Activated CD4-positive, alpha-beta T cell treated with anti-CD3 and anti-CD28 coated beads, Interleukin-2, amount 50 U/mL, for 24 hours (primary cell): ENCODE measurements at places on chromosomes 2 and 18.

- no peak for DNase-seq
Observed at GRCh38 chr2:3602553-3603339, 7.8 kb downstream of the COLEC11 start.

- DNase-seq: no peak
Observed at GRCh38 chr2:69600425-69600824, 43.1 kb downstream of the AAK1 start.

DNA sequence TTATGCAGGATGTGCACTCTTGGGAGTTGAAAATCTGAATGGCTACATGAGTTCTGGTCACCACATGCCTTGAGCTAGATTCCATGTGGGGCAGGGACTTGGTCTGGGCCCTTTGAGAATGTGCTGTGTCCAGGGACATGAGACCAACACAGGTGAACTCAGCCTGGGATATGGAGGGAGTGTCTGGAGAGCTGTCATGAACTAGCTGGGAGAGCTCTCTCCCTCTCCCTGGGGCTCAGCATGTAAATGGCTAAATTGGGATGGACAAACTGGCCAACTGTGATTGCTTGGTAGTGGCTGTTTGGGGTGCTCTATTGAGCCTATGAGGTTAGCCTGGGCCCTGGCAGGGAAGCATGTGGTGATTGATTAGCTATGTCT lies 105.1 kb upstream of the HS6ST1 start:
- DNase-seq: no peak

DNA sequence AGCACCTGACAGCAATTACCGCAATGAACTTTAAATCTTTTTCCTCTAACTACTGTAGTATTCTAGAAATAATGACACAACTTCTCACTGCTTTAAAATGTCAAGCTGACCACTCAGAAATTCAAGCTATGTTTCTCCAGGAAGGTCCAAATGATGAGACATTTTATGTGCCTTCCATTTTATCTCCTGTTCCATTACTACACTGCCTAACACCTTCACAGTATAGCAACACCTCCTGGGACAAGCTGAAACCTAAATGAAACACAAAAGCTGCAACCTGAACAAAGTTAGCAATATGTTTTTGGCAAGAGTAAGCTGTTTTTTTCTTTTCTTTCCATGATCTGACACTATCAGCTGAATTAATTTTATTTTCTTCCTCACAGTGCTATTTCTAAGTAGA lies 81.9 kb downstream of the IKZF2 start:
- no peak for DNase-seq

DNA sequence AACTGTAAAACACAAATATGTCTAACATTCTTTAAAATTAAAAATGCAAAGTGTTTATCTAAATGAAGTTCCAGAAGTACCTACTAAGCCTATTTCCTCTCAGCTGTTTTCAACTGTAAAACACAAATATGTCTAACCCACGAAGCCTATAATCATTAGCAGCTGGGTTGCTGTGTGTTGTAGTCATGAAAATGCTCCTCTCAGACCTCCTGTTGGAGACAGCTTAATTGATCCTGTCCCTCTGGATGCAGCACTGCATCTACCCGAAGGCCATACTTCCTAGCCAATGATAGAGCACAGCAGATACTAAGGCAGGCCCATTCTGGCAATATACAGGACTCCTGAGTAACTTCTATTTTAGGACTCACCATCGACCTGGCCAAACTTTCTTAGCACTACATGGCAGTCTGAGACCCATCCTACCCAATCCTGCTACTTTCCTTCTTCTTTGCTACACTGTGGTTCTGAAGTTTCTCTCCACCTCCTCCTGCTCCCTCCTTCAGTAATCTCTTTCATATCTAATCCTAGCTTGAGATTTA lies 92.5 kb upstream of the RBBP8 start:
- DNase-seq: no peak

DNA sequence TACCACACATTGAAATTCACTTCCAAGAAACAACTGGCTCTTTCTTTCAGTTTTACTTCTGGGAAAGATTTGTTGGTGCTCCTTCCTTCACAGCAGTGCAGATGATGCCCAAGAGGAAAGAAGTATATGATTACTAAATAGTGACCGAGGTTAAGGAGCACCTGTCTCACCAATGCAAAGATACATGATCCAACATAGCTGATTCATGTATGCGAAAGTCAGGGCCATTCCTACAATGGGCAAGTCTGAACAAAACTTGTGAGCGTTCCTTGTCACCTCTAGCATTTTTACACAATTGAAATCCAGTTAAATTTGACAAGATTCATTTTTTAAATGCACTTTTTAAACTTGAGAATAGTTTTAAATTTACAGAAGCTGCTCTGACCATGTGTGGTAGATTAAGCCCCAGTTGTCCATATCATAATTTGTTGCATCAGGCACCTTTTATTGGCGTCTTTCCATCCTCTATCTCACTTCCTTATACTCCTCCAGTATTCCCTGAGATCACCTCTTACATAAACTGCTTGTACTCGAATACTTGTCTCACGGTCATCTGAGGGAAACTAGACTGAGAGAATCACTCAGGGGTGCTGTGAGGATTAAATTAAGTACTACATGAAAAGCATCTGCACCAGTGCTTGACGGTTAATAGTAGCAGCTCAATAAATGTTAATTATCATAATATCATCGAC lies 438.8 kb upstream of the CDH20 start:
- DNase-seq: no peak

DNA sequence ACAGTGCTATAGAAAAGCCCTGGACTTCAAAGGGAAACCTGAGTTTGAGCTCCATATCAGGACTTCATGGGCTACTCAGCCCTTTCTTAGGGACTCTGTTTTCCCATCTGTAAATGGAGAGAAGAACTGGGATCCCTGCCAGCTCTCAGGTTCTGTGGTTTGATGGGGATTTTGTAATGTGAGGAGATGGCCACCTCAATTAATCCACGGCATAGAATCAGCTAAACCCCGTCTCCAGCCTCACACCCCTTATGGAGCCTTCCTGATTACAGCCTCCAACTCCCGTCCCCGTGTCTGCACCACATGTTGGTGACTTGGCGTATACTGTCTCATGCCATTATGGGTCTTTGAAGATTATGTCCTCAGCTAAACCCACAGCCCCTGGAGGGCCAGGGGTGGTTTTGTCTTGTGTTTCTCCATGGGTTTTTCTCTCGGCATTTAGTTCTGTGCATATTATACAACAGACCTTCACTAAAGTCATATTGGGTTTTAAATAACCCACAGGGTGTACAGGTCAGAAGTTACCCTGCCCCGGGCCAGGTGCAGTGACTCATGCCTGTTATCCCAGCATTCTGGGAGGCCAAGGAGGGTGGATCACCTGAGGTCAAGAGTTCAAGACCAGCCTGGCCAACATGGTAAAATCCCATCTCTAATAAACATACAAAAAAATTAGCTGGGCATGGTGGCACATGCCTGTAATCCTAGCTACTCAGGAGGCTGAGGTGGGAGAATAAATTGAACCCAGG lies 63.8 kb upstream of the PPP1CB start:
- no peak for DNase-seq

GRCh38 chr2:234051374-234052070 lies 1.0 kb downstream of the SPP2 start:
- no peak for DNase-seq

- no peak for DNase-seq
Observed at GRCh38 chr2:200338692-200339091, 32.2 kb downstream of the SPATS2L start.

GRCh38 chr18:78099979-78100588 lies 850.4 kb downstream of the GALR1 start:
- DNase-seq: no peak

GRCh38 chr18:79786786-79787526 lies 10.8 kb upstream of the KCNG2 start:
- DNase-seq: no peak

GRCh38 chr2:179057737-179058136 lies 7.8 kb upstream of the CCDC141 start:
- no peak for DNase-seq

DNA sequence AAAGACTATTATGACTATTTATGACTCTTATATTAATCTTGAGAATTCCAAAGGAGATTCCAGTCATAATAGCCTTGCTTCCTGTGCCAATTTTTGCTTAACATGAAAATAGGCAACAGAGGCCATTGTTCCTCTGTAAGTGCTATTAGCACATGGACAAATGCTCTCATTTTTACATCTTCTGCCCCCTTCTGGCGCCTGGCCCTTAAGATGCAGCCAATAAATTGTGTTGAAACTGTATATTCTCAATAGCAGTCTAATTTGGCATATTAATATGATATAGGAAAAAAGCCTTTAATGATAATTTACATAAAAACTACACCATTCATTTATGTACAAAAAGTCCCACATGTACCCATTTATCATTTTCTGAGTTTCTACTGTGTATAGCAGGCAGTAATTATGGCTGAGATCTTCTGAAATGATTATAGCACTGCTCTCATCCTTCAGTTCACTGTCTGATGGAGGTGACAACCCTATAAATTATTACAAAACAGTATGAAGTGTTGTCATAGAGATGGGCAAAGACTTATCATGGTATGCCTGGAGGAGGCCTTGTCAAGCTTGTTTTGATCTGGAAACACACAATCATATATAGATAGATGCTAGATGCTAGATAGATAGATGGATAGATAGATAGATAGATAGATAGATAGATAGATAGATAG lies 613.3 kb downstream of the TSN start:
- DNase-seq: no peak
